ENCODE measurements at places on chromosomes 6 and 20. TPM values are rescaled to one million over a fixed set of nuclear protein-coding genes. Genes with fewer than 3 reads are reported as not detected.

The PI16 gene
- total RNA-seq, result 22.5 TPM

The HUS1B gene
- 0.77 TPM for total RNA-seq

The ZBTB9 gene
- total RNA-seq, result 4.6 TPM

DNA sequence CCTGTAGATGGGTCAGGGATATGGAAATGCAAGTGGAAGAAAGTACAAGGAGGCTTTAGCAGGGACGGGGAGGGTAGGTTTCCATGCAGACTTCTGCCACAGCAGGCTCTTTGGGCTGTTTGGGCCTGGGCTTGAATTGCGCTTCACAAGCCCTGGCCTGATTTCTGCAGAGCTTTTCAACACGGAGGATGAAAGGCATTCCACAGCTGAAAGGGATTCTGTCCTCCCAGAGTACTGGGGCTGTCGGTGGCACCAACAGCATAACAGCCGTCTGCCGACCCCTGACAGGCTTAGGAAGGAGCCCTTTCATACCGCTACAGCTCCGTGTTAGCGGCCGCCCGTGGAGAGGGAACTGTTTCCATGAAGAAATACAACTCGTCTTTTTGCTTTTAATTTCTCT is 22.9 kb upstream of the TBC1D7 start:
- no peak for DNase-seq

- DNase-seq, result no peak
These were observed 238.5 kb downstream of the FARS2 start for GRCh38 chr6:5499644-5500306.

DNA sequence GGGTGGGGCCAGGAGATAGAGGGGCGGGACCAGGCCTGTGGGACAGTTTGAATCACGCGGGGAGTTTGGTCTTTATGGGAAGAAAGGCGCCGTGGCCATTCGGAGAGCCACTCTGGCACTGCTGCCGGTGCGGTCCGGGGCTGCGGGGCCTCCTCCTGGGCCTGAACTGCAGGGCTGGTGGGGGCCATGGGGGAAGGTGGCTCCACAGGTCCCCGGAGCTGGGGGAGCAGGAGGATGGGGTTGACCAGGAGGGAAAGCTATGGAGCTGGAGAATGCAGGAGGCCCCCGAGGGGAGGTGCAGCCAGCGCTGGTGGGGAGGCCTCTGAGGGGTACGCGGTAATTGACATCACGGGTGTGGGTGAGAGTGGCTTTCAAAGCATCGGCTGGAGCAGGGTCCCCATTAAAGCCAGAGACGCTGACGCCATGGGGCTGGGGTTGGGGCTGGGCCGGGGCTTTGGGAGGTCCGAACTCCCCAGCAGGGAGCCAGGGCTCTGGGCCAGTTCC is 1.8 kb upstream of the BHLHE23 start:
- no peak for DNase-seq

Measured in mesenteric fat pad (tissue), 1 donor.